Right ventricle myocardium superior (tissue), 1 donor: ENCODE measurements at places on chromosomes 2 and 18. TPM values are rescaled to one million over a fixed set of nuclear protein-coding genes. Genes with fewer than 3 reads are reported as not detected.

GRCh38 chr2:74201596-74201995, 3.2 kb downstream of the MTHFD2 start:
- no peak for DNase-seq

GRCh38 chr18:73766910-73767515, 380.6 kb downstream of the FBXO15 start:
- no peak for DNase-seq

DNA sequence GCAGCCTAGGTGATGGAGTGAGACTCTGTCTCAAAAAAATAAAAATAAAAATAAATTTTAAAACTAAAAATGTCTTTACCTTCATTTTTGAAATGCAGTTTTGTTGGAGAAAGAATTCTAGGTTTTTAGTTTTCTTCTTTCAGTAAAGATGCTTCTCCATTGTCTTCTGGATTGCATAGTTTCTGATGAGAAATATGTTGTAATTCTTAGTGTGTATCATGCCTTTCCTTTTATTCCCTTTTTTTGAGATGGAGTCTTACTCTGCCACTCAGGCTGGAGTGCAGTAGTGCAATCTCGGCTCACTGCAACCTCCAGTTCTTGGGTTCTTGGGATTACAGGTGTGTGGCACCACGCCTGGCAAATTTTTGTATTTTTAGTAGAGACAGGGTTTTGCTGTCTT, 130.0 kb upstream of the FBXO11 start:
- no peak for DNase-seq

The SAG gene
- total RNA-seq: not detected

The PID1 gene
- total RNA-seq: 7.1 TPM

The ATG16L1 gene
- total RNA-seq: 17.9 TPM

DNA sequence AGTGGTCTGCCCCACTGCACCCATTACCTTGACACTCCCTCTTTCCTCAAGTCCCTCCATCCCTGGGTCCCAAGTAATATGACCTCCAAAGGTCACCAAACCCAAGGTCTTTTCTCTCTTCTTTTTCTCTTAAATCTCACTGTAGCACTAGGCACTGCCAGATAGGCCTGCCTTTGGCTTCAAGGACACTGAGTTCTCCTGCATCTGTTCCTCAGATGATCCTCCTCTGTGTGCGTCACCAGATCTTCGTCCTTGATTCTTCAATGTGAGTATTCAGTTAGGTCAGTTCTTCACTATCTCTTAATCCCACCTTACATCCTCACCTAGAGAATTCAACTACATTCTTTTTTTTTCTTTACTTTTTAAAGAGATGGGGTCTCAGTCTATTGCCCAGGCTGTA, 249.2 kb downstream of the NBAS start:
- no peak for DNase-seq

The CTAGE1 gene
- not detected for total RNA-seq

The SATB2 gene
- 1.3 TPM for total RNA-seq

DNA sequence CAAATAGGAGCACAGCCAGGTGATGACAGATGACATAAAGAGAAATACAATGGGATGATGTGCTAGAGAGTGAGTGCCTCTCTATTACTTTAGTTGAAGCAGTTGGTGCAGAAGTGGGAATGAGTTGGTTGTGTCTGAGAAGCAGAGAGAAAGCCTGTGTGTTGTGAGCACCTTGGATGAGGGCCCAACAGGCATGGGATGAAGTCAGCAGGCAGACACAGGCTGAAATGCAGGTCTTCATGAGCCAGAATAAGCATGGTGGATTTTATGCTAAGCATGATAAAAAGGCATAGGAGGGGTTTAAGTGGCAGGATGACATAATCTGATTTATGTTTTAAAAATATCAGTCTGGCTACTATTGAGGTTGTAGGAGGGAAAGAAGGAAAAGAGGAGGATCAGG, 71.5 kb downstream of the KLHL14 start:
- no peak for DNase-seq

GRCh38 chr2:106686814-106687213, 199.2 kb downstream of the ST6GAL2 start:
- DNase-seq: no peak

DNA sequence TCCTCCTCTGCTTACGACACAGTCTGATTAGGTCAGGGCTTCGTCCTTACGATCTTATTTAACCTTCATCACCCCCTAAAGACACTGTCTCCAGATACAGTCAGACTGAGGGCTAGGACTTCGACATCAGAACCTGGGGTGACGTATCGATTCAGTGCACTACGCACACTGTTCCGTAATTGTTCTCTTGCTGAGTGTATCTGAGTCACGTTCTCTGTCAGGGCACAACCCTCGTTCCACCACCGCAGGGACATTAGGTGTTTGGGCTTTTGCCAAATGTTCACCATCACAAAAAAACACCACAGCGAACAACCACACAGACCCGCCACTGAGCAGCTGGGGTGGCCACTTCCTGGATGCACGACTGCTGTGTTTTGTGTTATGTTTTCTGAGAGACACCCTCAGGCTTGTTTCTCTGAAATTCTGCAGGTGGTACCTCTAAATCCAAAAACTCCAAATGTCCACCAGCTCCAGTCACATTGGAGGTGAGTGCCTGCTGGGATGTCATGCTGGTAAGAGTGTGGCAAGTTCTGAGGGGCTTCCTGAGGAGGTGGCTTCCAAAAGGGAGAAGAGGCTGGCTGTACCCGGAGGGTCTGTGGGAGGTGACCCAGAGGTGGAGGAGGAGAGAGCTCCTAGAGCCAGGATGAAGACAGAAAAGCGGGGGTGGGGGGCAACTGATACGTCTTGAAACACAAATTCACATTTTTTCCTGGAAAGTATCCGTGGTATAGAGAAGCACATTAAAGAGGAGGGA, 66.6 kb downstream of the ADNP2 start:
- DNase-seq: no peak

- DNase-seq: no peak
These were observed 45.5 kb downstream of the SLC14A2 start for GRCh38 chr18:45660746-45661145.

DNA sequence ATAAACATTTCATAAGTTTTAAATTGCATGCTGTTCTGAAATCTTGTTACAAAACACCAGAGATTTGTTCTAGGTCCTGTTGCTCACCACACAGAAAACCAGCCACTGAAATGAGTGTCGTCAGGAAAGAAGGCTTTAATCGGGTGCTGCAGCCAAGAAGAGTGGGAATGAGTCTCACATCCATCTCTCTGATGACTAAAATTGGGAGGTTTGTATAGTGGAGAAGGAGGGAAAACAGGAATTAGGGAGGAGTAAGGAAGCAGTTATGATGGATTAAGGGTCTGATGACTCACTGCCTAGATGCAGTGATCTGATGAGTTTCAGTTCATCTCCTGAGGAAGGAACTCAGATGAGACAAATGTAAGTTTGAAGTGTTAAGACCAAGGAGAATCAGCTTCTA, 42.1 kb upstream of the GPR39 start:
- no peak for DNase-seq

The KCNE4 gene
- total RNA-seq: 3.2 TPM

The PMS1 gene
- 13.5 TPM for total RNA-seq

DNA sequence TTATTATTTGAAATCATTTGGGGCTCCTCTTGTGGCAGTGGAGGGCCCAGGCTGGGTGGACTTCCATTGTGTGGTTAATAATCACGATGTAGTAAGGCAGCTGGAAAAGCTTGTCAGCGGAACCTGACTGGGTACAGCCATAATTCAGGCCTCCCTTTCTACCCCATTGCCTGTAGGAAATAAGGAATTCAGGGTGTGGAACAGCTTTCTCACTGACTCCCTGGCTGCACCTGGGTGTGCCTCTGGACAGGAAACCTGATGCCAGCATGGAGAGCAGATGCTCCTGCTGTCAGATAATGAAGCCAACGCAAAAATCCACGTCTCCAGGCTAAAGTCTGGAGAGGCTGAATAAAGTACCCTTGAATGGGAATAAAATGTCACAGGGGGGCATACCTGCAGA, 44.2 kb downstream of the LYPD6B start:
- no peak for DNase-seq

GRCh38 chr2:51448911-51449310, 417.0 kb upstream of the NRXN1 start:
- no peak for DNase-seq

The MYO7B gene
- 0.32 TPM for total RNA-seq

- no peak for DNase-seq
These were observed 202.8 kb upstream of the TWIST2 start for GRCh38 chr2:238645095-238645494.

GRCh38 chr2:231335591-231335990, 59.9 kb upstream of the B3GNT7 start:
- DNase-seq: no peak

DNA sequence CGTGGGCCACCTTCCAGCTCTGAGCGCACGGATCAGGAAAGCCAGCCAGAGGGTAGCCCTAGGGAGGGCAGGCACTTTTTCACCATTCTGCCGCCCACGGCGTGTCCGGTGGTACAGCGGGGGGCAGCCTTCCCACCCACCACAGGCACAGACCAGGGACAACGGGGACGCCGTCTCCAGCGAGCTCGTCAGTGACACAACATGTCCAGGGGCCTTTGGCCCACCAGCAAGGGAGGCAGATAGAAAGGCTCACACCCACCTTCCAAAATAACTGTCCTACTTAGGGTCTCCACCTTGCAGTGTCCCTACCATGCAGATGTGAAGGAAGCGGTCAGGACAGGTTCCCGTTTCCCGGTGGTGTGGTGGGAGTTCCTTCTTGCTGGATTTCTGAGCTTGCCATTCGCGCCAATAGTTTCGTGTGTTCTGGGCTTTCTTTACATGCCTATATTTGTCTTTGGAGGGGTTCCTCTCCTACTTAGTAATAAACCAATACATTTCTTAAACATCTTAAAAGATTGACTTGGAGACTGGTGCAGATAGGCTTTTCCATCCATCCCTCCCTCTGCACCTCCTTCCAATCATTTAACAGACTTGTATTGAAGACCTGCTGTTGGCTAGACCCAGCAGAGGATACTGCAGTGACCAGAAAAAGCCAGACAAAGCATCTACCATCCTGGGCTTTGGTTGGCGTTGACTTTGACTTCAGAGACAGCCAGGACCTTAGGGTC, 872 bp downstream of the ASB1 start:
- DNase-seq: no peak

The FLACC1 gene
- total RNA-seq: 8.3 TPM

GRCh38 chr18:28095631-28096030, 81.3 kb downstream of the CDH2 start:
- no peak for DNase-seq

DNA sequence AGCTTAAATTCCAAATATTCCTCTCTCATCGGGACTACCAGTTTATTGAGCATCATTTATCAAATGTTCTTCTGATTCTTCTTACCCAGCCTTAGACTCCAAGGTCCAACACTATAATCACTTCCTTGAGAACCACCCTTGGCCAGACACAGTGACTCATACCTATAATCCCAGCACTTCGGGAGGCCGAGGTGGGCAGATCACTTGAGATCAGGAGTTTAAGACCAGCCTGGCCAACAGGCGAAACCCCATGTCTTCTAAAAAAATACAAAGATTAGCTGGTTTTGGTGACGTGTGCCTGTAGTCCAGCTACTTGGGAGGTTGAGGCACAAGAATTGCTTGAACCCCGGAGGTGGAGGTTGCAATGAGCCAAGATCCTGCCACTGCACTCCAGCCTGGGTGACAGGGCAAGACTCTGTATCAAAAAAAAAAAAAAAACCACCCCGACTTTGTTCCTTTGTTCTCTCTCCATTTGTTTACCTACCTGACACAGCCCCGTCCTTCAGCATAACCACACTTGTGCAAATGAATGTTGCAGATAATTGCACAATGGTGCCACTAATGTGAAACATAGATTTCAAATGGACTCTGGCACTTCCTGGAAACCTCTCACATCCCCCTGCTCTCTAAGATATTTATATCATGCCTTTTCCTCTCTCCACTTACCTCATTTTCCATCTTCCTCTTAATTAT, 38.9 kb upstream of the LPIN2 start:
- no peak for DNase-seq

DNA sequence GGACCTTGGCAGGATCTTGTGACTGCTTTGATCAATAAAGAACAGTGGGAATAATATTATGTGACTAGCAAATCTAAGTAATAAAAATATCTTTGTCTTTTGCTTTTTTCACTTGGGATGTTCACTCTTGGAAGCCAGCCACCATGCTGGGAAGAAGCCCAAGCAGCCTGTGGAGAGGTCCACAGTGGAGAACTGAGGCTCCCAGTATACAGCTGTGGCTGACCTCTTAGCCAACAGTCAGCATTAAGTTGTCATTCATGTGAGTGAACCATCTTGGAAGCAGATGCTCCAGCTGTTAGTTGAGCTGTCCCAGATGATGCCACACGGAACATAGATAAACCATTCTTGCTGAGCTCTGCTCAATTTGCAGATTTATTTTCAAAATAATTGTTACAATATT, 160.0 kb downstream of the OSR1 start:
- peak; percentile 56 for DNase-seq

GRCh38 chr2:141316606-141317005, 814.2 kb downstream of the LRP1B start:
- no peak for DNase-seq

DNA sequence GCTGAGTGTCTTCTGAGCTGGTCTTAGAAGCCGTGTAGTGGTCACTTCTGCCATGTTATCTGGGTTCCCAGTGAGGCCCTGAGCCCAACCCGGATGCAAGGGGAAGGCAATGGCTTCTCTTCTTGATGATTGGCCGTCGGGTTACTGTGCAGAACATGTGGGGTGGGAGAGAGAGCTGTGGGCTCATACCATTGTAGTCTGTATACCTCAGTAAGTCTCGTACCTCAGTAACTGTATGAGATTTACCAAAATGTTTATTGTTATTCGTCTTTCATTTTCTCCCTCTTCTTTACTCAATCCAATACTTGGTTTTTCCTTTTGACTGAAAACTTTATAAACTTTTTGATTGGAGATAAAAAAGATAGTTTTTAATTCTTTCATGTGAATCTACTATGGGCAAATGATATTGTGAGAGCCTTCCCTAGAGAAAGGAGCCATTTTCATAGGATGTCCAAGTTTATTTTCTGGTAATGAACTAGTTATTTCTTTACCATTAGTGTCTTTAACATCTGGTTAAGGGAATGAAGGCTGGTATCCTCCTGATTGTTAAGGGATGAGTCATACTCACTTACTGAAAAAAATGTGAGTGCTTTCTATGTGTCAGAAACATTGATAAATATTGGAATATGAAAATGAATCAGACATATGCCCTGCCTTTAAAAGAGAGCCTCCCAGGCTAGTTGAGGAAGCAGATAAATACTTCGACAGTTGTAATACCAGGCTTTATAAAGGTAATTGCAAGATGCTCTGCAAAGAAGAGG, 129.9 kb downstream of the PRPF40A start:
- no peak for DNase-seq

DNA sequence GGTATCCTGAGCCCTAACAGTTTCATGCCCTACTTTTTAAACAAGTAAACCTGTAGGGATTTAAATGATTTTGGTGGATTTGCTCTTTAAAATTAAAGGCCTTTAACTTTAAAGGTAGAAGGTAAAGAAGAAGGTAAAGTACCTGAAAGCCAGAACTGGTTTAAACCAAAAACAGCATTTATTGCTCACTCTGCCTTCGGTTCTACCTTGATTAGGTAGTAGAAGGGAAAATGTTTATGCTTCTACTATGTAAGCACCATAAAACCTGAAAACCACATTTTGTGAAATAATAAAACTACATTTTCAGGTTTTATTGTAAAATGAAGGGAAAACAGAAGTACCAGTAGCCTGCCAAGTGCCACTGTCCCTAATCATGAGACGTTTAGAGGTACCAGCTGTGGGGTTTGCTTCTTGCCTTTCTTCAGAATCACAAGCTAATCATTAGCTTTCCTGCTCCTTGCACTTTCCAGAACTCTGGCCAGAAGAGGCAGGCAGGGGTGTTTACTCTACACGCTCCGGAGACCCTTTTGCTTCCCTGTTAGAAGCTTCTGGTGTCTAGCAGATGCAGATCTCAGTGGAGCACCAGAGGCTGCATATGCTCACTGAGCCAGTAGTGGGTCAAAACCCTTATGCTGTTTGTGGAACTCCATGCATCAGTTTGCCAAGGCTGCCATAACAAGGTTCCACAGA, 33.3 kb downstream of the RPIA start:
- DNase-seq: no peak
